ENCODE measurements at places on chromosomes 12 and 14.
A peak's percentile ranks its signal among the peaks of the same experiment; 100 is the strongest.

- DNase-seq: no peak
Observed at GRCh38 chr14:33376510-33376909, 437.8 kb downstream of the NPAS3 start.

DNA sequence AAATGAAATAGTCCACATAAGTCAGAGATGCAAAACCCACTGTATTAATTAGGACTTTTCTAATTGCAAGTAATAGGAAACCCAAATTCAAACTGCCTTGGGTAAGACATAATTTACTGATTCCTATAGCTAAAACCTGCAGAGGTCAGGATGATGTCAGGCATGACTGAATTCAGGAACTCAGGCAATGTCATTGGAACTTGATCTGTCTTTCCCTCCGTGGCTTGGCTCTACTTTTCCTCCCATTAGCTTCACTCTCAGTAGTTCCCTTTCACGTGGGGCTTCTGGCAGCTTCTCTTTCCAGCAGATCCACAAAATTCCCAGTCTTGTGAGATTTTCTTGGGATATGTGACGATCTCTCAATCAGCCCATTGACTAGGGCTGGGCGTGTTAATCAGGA lies 2.4 kb upstream of the JDP2 start:
- no peak for DNase-seq

DNA sequence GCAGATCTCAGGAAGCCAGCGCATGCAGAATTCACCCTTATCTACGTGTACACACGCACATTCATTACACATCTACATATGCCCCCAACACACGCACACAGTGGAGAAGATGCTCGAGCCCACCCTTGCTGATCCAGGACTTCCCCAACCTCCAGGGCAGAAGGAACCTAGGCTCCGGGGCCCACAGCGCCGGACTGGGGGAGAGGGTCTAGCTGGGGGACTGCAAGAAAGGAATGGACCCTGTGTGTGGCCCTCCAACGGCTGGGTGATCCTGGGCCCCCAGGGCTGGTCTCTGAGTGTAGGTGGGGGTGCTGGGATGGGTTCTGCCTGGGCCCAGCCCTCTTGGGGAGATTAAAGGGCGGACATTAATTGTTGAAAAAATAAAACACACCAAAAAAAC lies 128.1 kb upstream of the C14orf180 start:
- no peak for DNase-seq

DNA sequence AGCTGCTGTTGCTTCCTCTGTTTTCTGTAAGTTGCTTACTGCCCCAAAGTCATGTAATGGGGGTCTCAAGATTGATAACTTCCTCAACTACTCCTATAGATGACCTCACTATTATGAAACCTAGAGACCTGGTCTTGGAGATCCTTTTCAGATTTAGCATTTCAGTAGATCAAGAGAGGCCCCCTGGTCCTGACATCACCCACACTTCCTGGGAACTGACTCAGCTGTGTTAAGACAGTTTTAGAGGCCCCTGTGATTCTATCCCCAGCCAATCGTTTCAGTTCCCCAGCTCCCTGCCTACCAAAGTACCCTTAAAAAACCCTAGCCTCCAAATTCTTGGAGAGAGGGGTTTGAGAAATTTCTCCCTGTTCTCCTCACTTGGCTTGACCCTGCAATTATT lies 9.2 kb upstream of the ARG2 start:
- peak; percentile 10 for DNase-seq

GRCh38 chr12:27398466-27398865 lies 48.1 kb upstream of the SMCO2 start:
- DNase-seq: no peak

- no peak for DNase-seq
Observed at GRCh38 chr12:105347499-105347898, 17.0 kb downstream of the C12orf75 start.

DNA sequence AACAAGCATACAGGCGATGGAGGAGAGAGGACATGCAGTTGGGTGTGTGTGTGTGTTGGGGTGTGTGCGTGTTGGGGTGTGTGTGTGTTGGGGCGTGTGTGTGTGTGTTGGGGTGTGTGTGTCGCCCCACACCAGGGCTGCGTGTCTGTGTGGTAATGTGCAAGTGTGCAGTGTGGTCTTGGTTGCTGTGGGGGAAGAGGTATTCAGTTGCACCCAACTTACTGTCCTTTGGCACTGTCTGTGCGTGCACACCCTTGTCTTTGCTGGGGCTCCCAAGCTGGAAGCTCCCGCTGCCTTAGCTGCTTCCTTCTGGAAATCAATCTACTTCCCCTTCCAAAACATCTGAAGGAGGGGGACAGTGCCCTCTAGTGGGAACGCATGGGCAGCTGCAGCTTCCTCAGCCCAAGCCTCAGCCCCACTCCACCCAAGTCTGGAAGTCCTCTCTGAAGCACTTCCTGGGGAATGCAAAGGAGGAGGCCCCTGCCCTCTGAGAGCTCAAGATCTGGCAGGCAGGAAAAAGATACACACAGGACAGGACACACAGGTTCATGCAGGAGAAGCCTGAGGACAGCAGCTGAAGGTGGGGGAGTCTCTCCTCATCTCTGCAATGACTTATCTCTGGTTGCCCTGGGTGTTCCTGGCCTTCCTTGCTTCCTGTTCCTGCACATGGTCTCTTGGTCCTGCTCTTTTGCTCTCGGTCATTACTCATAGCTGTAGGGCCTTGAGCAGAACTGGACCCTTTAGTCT lies 13.1 kb downstream of the ASIC1 start:
- DNase-seq: peak; percentile 71

DNA sequence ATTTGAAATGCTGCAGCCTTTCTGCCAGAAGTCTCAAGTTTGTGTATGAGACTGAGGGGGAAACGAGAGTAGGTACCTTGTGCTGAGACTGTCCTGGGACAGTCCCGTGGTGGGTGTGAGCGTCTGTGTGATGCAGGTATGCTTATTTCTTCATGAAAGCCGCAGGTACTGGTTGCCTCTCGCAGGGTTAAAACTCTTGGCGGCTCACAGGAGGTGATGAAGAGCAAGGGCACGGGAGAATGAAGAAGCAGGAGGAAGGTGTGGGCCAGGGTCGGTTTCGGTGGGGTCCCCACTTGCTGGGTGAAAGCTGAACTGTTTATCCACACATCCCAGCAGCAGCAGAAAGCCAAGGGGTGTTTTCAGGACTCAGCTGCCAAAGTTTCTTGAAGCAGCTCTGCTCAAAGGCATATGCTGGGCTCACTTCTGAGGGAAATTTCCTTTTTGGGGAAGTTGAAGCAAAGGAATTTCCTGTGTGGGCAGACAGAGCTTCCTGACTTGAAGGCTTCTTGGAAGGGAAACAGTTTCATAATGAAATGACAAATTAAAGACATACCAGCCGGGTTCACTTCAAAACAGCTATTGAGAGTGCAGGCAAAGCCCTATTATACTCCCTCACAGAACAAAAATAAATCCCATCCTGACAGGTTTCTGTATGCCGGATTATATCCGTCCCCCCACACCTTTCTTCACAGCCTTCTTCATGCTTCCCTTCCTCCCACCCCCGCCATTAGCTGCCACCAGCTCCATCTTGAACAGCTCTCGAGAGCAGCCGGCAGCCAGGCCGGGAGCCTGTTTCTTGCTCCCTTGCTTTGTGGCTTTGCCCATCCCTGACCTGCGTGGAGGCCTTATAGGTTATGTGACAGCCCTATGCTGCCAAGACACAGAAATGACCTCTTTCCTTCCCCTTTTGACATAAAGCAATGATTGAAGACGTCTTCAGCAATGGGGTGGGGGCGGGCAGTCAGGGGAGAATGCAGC lies 116.6 kb downstream of the ETV6 start:
- peak; percentile 72 for DNase-seq

- DNase-seq: no peak
Observed at GRCh38 chr12:94670075-94670474, 19.7 kb upstream of the TMCC3 start.

- DNase-seq: peak; percentile 1
Observed at GRCh38 chr12:14567351-14568162, at the start of gene PLBD1. Gene PLBD1, minus strand, starts transcription at chr12:14567883. Its CDS starts 187 bp downstream, at chr12:14567696.

- no peak for DNase-seq
Observed at GRCh38 chr12:57236925-57237595, 7.5 kb downstream of the SHMT2 start.

- DNase-seq: no peak
Observed at GRCh38 chr14:93997916-93998870, 1.1 kb downstream of the CCDC197 start.

- peak; percentile 88 for DNase-seq
Observed at GRCh38 chr12:57110104-57111030, 795 bp downstream of the STAT6 start.

DNA sequence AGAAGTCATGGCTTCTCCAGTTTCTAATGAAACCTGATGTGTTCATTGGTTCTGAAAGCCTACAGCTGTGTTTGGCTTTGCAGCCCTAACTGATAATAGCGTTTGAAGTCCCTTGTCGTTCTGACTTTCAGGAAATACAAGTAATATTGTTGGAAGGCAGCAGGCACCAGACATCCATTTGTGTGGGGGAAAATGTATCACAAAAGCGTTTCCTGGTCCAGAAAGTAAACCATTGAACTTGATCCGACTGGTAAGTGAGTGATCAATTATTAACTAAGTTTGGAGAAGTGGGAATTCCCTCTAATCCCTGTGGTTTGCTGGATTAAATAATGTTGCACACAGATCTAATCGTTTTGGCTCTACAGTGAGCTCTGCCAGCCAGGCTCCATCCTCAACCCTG lies 77.3 kb upstream of the LTA4H start:
- no peak for DNase-seq

DNA sequence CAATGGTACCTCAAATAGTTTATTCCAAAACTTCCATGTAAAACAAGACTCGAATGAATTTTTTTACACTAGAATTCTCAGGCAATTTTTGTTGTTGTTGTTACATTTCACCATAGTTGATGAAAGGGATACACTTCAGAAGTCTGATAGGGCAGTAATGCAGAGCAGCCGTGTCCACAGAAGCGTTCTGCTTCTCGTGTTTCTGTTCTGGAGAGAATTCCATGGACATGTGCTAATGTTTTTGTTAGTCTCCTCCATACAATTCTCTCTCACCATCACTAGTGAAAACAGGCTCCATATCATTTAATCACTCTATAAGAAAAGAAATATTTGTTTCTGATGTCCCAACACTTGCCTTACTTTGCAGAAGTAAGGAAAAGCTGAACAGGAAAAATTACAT lies 606.1 kb downstream of the SLC16A7 start:
- no peak for DNase-seq

GRCh38 chr14:84707830-84708229 lies 822.1 kb upstream of the FLRT2 start:
- no peak for DNase-seq

DNA sequence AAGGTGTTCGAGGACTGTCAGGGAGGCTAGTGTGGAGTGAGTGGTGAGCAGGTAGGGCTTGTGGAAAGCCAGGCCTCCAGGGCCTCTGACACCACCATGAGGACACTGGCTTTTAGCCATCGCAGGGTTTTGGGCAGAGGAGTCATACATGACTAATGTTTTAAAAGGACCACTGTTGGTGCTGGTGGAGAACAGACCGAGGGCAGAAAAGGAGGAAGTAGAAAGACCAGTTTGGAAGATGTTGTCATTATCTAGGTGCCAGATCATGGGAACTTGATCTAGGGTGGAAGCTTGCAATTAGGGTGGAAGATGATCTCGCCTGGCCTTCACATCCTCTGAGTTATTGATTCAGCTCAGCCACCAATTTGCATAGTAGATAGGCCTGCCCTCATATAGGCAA lies 144.2 kb downstream of the C12orf75 start:
- DNase-seq: no peak

DNA sequence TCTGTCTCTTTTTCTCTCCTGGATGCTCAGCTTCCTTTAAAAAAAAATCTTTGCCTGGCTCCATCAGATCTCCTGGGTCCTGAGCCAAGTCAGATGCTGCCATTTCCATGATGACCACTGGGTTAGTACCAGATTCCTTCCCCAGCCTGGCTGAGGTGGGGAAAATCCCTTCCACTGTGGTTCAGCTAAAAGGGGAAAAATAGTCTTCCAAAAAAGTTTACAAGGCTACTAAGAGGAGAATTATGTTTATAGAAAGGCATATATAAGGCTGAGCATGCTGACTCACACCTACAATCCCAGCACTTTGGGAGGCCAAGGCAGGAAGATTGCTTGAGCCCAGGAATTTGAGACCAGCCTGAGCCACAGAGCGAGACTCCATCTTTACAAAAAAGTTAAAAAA lies 28.4 kb upstream of the GAS2L3 start:
- DNase-seq: no peak

All from activated CD4-positive, alpha-beta T cell treated with anti-CD3 and anti-CD28 coated beads, Interleukin-10, Interleukin-2, amounts not matched to agents 100 ng/mL and 50 ng/mL, durations not matched to agents 16 hours and 8 hours (primary cell).